ENCODE measurements at places on chromosomes 2 and 18. TPM values are rescaled to one million over a fixed set of nuclear protein-coding genes. Genes with fewer than 3 reads are reported as not detected.

The FTCDNL1 gene
- 3.3 TPM for total RNA-seq

DNA sequence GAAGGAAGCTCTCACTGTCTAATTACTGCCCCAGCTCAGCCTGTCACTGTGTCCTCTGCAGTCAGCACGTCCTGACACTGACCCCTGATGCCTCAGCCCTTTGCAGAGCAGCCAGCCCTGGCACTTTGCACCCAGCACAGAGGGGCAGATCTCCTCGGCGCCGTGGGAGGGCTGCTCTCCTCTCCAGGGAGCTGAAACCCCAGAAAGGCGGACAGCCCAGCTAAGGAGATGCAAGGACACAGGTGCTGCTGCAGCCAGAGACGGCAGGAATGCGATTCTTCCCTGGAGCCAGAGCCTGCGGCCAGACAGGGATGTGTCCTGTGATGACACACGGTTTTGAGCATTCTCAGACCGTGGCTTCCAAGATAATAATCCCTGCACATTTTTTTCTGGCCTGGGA lies 34.5 kb upstream of the SIX3 start:
- no peak for DNase-seq

GRCh38 chr18:48714873-48715272 lies 176.0 kb downstream of the CTIF start:
- no peak for DNase-seq

The CNTNAP5 gene
- not detected for total RNA-seq

- DNase-seq = peak; percentile 2
These were observed 379.6 kb downstream of the FBXO15 start for GRCh38 chr18:73768043-73768442.

DNA sequence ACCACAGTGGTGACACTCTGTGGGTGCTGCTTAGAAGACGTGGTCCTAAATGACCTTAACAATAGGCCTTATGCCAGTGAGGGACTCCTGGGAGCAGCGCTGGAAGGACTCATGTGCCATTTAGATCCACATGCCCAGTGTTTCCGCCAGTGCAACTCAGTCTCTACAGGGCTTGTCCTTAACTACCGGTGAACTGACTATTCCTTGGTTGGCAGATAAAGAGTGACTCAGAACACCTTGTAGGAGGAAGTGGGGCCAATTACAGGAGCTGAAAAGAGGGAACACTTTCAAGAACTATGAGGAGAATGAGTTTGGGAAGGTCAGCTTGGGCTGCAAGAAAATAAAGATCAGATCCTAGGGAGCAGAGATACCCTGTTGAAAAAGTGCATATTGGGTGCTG lies 1.8 kb upstream of the CDK5R2 start:
- no peak for DNase-seq

- no peak for DNase-seq
These were observed 25.9 kb downstream of the HS6ST1 start for GRCh38 chr2:128292599-128293425.

- DNase-seq = peak; percentile 53
These were observed 40.7 kb upstream of the GALR1 start for GRCh38 chr18:77208964-77209363.

The CYTIP gene
- 25.1 TPM for total RNA-seq

The INPP1 gene
- 25.0 TPM for total RNA-seq

DNA sequence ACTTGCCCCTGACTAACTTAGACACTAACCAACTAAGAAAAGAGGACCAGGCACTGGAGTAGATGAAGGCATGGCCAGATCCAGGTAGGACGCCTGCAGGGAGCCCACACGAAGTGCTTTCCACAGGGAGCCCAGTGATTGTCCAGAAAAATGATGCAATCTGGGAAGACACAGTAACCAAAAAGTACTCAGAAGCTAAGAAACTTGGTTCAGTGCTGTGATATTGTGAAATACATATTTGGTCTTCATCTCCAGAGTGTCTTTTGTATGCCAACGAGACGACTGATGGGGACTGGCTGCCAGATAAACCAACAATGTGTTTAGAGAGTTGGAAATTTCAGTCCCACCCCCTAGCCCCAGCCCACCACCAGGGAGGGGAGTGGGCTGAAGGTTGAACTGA lies 135.0 kb downstream of the SP3 start:
- DNase-seq = peak; percentile 35

The PHOSPHO2 gene
- total RNA-seq = 5.4 TPM

The MBP gene
- 40.5 TPM for total RNA-seq

DNA sequence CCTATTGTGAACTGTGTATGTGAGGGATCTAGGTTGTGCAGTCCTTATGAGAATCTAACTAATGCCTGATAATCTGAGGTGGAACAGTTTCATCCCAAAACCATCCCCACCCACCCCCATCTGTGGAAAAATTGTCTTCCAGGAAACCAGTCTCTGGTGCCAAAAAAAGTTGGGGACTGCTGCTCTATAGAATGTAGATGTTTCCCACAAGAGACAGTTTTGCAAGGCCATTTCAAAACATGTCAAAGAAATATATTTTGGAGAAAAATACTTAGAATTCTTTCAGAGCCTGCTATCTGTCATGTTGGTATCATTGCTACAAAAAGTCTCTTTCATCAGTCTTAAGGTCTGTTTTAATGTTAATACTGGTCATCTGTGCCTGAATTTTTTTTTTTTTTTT lies 4.1 kb upstream of the SLC39A10 start:
- no peak for DNase-seq

- DNase-seq = no peak
These were observed 2.0 kb upstream of the BZW1 start for GRCh38 chr2:200809506-200810251.

The POU3F3 gene
- not detected for total RNA-seq

GRCh38 chr2:26563686-26564085 lies 77.5 kb downstream of the CIB4 start:
- no peak for DNase-seq

DNA sequence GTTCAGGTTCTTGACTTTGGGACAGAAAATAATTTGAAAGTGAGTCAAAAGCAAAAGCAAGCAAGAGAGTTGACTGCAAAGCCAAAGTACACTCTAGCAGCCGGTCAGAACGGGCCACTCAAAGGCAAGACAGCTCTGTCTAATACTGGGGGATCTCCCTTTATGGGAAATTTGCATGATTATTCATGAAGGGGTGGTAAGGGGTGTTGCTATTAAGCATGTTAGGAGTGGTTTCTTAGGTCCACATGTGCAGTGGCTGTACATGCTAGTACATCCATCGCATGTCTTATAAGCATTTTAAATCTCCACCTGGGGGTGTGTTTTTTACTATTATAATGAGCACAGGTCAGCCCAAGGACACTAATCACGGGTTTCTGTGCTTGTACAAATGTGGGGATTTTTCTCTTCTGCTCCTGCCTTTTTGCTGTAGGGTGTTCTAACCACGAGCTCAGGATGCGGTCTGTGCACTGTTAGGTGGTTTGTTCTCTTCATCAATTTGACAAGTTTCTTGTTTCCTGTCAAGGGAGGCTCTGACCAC lies 60.2 kb upstream of the SPP2 start:
- no peak for DNase-seq

The SLC4A5 gene
- 2.0 TPM for total RNA-seq

- DNase-seq = no peak
These were observed 446.4 kb downstream of the EPHA4 start for GRCh38 chr2:221125691-221126090.

GRCh38 chr2:196391149-196391479 lies 219.7 kb upstream of the STK17B start:
- DNase-seq = no peak

The TXNDC2 gene
- 0.09 TPM for total RNA-seq

- DNase-seq = no peak
These were observed 33.8 kb downstream of the ZNF519 start for GRCh38 chr18:14098428-14098827.

The RAPH1 gene
- total RNA-seq = 74.7 TPM

DNA sequence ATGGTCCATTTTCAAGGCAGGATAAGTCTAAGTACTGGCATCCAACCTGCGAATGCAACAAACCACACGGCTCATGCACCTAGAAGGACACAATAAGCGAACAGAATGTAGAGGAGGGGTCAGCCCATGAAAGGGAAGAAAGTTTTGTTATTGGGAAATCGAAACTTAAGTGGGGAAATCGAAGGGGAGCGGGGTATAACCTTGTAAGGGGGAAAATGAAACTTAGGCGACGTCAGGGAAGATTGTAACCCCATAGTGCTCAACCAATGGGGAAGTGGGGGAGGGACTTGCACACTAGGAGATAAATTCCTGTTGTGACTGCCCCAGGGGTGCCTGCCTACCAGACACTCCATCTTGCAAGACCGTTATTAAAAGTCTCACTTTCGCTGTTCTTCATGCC lies 15.6 kb upstream of the OTOF start:
- DNase-seq = no peak

The KCNG3 gene
- 1.3 TPM for total RNA-seq

GRCh38 chr2:36562973-36563532 lies 34.9 kb downstream of the FEZ2 start:
- no peak for DNase-seq
